CD4-positive, alpha-beta T cell treated with Interleukin-1 beta for 1 hour (primary cell): ENCODE measurements at places on chromosomes 7 and 10.

DNA sequence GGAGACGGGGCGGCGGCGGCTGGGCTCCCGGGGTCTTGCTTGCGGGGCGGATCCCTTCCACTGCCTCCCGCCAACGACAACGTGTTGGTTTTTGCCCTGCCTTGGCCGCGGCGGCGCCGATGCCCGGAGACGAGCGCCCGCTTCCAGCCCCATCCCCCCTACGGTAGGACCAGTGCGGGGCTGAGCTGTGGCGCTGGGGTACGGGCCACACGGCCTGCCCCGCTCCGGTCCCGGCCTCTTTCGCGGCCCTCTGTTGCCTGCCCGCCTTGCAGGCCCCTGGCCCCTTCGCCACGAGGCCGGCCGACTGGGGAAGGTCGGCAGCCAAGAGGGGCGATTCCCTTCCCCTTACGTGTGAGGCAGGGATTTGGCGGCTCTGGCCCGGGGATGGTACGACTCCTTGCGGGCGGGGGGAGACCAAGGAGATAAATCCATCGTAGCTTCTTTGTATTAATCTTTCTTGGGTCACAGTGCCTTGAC lies 488 bp downstream of the EIF4H start:
- peak; percentile 34 for DNase-seq

DNA sequence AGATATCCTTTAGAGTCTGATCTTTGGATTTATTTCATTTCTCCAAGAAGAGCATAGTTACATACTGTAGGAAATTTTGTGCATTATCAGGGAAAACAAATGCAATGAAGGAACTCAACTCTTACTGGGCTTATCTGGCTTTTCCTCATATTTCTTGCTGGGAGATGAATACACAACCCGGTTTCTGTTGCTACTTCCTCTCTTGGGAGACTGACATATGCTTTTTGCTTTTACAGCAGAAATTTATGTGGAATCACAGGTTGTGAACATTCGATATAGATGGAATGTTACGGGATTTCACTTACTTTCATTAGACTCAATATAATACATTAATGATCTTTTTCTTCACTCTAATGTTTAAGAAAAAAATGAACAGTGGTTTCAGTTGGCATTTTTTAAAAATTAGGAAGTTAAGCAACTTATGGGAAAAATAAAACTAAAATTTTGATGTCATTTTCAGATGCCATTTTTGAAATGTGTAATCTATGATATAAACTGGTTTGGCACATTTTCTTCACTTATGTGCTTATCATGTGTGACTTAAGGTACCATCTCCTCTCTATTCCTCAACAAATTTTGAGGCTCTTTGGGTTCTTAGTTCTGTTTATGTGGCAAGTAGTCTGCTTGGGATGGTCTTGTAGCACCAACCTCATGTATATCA lies 7.1 kb downstream of the SND1 start:
- DNase-seq, result no peak

GRCh38 chr7:151342102-151342646 lies 562 bp downstream of the NUB1 start:
- peak; percentile 51 for DNase-seq

GRCh38 chr7:145169908-145170307 lies 334.1 kb upstream of the TPK1 start:
- no peak for DNase-seq

GRCh38 chr10:99303899-99304861 lies 25.0 kb upstream of the CNNM1 start:
- DNase-seq, result no peak

DNA sequence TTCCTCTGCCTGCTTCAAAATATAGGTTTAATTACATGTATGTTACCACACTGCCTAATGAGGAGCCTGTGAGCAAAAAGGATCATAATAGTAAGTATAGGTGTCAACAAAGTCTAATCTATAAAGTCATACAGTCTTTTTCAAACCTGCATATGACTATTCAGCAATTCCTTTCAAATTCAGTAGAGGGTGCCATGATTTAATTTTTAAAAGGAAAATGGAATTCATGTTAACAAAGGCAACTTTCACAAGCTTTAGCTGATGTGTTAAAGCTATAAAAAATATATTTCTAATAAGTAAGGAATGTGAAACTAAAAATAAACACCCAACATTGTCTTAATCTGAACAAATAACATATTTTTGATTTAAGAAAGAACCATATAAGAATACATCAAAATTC lies 52.1 kb downstream of the MPP7 start:
- peak; percentile 46 for DNase-seq

- no peak for DNase-seq
These were observed 673 bp downstream of the NDUFB8 start for GRCh38 chr10:100528921-100529474.

- no peak for DNase-seq
These were observed 76.1 kb upstream of the INSIG1 start for GRCh38 chr7:155221547-155221946.

DNA sequence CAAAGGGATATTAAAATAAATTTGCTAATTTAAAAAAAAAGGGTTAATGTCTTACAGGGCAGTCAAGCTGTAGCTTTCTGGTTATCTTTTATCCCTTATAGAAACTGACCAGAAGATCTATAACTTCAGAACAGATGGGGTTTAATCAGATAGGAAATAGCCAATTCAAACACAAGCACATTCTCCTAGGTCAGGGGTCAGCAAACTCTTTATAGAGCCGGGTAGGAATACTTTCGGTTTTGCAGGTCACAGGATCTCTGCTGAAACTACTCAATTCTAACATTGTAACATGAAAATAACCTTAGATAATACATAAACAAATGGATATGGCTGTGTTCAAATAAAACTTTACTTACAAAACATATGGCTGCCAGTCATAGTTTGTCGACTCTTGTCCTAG lies 479.8 kb downstream of the ADRA2A start:
- DNase-seq, result no peak

GRCh38 chr7:108716783-108717182 lies 147.1 kb downstream of the DNAJB9 start:
- no peak for DNase-seq

DNA sequence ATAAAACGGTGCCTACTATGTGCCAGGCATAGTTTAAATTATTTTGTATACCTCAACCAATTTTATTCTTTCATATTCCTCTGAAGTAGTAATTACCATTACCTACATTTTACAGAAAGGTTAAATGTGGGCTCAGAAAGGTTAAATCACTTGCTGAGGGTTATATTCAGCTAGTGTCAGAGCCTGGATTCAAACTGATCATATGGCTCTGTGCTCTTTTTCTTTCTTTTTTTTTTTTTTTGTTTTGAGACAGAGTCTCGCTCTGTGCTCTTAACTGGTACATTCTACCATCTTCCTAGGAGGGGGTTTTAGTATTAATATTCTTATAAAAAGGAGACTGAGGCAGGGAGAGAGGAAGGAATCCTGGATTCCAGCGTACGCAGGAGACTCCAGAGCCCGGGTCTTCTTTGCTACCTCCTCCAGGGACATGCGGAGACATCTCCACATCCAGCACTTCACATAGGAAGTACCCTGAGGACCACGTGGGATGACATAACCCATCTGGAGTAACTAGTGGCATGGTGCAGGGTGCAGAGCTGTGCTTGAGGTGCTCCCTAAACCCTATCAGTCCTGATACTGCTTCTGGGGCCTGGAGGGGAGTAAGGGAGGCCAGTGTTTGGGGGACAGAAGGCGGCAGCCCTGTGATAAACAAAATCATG lies 29.6 kb upstream of the ATXN7L1 start:
- DNase-seq, result no peak

DNA sequence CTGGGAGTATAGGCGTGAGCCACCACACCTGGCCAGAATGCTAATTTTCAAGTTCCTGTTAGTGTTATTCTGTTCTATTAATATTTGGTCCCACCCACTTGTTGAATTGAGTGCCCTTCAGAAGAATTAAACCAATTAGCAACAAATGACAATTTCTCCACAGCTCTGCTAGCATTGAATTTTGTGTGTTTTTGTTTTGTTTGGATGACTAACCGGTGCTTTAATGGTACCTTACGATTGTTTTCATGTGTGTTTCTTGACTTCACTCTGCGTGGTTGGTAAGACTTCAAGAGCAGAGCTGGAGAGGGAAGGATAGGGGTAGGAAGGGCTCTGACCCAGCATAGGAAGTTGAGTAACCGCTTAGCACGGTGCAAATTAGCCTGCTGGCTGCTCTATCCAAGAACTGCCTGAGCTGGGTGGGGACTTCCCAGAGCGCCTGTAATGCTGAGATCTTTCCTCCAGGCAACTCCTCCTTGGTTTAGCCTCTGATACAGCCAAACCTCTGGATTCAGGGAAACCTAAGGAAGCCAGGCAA lies 4.6 kb downstream of the ARPC1B start:
- DNase-seq, result peak; percentile 72

DNA sequence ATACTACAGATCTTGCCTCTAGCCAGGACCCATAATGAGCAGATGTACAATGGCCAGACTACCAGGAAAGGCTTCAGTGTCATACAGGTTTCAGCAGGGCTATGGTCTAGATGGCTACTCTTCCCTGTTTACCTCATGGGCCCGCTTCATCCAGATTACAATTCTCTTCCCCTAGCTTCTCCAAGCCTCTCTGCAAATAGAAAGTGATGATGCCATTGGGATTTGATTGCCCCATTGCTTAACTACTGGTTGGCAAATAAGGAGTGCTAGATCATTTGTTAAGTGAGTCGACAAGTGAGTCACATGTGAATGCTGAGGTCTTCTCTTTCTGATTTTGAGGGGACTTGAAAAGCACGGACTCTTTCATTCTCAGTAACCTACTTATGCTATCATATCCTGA lies 361.5 kb upstream of the LRRTM3 start:
- DNase-seq, result no peak

DNA sequence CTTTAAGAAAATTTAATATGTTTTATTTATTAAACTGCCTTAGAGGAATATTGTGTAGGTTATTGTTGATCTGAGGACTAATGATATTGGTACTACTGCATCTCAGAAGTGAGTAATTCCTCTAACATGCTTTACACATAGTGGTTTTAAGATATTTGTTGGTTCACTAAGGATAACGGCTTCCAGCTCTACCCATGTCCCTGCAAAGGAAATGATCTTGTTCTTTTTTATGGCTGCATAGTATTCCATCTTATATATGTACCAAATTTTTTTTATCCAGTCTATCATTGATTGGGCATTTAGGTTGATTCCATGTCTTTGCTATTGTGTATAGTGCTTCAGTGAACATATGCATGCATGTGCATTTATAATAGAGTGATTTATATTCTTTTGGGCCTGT lies 20.1 kb downstream of the NXPH1 start:
- DNase-seq, result no peak

DNA sequence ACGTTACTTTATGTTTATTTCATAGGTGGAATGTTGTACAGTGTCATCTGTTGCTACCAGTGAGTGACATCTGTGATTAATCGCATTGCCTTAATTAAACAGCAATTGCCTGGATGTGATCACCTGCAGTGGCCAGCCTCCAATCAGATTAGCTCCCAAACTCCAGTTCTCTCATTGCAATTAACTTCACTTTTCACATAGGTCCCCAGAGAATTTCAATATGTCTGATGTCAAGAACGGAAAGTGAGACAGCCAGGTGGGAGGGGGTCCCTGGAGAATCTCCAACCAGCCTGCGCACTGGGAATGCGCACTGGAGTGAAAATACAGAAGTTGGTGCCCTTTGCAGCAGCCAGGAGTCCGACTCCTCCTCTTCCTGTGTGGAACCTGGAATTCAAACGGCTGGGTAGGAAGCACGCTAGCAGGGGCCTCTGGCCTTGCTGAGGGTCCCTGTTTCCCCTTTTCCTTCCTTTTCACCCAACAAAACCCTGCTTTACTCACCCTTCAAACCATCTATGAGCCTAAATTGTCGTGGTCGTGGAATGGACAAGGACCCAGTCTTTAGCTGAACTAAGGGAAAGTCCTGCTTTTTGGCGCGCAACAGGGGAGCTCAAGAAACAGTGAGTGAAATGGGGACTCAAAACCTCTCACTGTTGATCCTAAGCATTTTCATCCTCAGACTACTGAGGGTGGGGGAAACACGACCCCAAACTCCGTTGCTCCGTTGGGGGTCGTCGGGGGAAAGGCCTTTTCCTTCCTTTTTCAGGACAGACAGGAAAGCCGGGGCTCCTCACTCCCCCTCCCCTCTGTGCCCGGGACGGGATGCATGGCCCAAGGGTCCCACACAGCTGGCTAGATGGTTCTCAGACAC lies 1355.5 kb upstream of the LRRTM3 start:
- no peak for DNase-seq

DNA sequence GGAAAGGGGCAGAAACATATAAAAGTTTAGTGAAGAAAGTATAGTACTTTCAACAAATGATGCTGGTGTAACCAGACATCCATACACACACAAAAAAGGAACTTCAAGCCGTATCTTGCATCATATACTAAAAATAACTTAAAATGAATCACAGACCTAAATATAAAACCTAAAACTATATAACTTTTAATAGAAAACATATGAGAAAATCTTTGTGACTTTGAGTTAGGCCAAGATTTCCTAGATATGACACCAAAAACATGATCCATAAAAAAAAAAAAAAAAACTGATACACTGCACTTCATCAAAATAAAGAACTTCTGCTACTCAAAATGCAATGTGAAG lies 40.9 kb downstream of the NUDCD3 start:
- no peak for DNase-seq

DNA sequence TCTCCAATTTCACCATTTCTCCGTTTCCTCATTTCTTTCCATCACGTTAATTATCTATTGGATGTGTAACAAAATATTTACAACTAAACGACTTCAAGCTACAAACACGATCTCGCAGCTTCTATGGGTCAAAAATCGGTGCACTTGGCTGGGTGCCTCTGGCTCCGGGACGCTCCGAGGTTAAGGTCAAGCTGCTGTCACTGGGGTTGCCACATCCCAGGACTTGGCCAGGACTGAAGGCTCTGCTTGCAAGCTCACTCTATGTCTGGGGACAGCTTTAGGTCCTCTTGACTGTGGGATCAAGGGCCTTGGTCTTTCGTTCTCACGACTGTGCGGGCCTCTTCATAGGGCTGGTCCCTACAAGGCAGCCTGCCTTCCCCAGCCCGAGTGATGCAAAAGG lies 159.7 kb downstream of the CCDC3 start:
- no peak for DNase-seq

DNA sequence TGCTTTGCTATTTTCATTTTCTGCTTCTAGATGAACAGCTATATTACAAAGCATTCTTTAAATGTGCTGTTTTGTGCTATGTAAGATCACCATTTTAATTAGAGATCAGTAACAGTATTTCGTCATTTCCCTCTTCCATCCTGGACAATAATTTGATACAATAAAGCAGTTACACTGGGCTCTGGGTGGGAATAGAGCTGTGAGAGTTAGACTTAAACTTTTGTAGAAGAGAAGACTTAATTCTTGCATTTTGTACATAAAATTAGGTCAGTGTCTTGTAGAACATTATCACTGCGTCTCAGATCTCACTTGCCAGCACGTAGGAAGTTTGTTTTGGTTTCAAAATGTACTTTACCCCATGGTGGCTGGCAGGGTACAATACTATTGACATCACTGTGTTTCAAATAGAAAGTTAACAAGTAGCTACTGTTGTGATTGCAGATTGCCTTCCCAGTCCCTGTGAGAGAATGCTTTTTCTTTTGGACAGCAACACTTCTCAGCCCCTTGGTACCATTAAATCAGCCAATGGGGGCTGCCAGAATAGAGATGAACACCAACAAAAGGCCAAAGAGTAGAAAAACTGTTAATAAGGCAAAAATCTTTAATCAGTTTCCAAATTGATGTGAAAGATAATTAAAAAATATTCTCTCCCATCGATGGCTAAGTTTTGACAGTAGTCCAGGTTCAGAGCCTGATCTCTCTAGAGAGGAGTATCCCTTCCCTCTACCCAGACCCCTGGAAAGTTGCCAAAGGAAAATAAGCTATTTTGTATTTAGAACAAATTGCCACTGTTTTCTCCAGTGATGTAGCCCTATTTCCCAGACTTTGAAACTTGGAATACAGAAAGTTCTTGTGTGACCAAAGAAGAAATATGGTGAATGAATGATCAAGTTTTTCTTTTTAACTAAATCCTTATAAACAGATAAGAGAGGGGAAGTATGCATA lies 35.1 kb downstream of the SMNDC1 start:
- peak; percentile 19 for DNase-seq

- DNase-seq, result no peak
These were observed 384.1 kb downstream of the GATA3 start for GRCh38 chr10:8438603-8439002.
